ENCODE measurements at places on chromosomes 7 and 10.

DNA sequence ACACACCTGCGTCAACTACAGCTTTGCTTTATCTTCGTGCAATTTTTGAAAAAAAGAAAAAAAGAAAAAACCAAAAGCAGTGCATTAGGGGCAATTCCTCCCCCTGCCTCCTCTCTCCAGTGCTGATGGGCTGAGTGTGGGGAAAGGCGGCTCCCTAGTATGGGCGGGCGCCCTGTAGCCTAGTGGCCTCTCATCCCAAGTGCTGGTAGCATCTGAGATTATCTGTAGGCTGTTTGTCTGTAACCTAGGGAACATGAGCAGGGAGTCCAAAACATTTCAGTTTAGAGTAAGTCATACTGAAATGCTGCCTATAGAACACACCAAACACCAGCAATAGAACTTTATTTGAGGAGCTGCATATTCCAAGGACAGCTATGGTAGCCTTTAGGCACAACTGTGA is 24.6 kb upstream of the BAMBI start:
- no peak for DNase-seq

GRCh38 chr7:41446606-41447449 is 256.1 kb downstream of the INHBA start:
- no peak for DNase-seq

DNA sequence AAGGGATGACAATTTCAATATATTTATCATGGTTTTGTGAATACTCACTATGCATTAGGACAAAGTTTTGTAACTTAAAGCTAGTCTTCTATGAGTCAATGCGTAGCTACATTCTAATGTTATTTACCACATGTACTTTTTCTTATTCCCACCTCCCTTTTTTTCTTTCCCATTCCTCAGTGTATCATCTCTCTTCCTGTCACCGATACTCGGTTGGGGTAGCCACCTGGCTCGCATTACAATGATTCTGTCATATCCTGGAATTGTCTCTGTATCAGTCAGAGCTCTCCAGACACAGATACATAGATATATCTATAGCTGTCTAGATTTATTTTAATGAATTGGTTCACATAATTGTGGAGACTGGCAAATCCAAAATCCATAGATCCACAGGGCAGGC is 9.8 kb upstream of the RALA start:
- no peak for DNase-seq

DNA sequence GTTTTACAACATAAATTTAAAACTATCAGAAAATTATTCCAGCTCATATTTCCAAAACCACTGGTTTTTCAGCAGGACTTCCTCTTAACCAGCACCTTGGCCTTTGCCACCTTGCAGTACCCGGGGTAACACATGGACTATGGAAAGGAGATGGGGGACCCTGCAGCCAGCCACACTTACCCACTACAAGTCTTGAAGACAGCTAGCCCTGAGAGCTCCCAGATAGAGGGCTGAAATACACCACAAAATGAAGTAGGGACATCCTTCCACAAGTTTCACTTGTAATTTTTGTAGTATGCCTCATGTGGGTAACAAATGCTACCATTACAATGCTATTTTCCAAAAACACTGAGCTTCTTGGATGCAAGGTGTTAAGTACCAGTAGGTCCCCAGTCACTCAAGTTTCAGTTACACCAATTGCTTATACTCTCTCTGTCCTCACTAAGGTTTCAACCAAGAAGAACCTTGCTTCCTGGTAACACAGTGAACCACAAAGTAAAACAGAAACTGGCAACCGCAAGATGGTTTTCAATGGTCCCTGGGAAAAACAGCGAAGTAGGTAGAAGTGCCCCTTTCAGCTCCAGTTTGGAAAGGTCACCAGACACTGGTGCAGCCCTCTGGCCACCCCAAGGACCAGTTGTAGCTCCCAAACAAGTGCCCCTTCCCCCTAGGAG is 110.9 kb downstream of the SGMS1 start:
- no peak for DNase-seq

GRCh38 chr7:94609561-94609960 is 46.4 kb downstream of the SGCE start:
- no peak for DNase-seq

- no peak for DNase-seq
These were observed 80.3 kb downstream of the NSUN6 start for GRCh38 chr10:18571076-18571475.

DNA sequence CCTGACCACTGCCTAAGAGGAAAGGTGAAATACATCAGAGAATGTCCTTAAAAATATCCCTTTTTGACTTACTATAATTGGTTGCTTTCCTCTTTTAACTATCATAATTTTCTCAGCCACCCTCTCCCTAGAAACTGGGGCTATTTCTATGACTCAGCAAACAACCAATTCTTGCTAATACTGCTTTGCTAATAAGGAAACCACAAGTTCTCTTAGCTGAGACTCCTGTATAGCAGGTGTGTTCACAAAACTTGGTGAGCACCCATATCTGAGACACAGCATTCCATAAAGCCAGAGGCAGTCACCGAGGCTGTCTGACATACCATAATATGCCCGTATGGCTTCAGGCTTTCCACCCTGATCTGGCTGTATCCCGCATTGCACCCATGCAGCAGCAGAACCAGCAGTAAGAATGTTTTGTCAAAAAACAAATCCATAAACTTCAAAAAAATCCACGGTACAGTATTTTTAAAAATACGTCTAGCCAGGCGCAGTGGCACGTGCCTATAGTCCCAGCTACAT is 191.7 kb upstream of the C7orf33 start:
- DNase-seq: no peak

DNA sequence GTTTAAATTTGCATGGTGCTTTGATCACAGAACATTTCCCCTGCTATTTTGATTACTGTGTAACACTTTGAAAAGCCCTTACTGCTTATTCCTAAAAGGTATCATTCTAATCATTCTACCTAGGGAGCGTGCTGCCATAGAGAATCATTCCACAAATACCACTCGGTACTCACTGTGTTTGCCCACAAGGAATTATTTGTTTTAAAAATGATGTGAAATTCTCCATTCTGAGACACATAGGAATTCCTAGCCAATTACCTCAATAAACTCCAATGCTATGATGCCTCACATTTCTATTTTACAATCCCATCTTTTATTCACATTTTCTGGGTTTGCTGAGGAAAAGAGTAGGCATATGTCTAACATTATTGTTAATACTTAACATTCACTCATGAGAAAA is 16.2 kb upstream of the TES start:
- no peak for DNase-seq

GRCh38 chr10:44317856-44318255 is 67.0 kb downstream of the CXCL12 start:
- DNase-seq: no peak

GRCh38 chr10:12484941-12485805 is 135.8 kb downstream of the CAMK1D start:
- DNase-seq: no peak

DNA sequence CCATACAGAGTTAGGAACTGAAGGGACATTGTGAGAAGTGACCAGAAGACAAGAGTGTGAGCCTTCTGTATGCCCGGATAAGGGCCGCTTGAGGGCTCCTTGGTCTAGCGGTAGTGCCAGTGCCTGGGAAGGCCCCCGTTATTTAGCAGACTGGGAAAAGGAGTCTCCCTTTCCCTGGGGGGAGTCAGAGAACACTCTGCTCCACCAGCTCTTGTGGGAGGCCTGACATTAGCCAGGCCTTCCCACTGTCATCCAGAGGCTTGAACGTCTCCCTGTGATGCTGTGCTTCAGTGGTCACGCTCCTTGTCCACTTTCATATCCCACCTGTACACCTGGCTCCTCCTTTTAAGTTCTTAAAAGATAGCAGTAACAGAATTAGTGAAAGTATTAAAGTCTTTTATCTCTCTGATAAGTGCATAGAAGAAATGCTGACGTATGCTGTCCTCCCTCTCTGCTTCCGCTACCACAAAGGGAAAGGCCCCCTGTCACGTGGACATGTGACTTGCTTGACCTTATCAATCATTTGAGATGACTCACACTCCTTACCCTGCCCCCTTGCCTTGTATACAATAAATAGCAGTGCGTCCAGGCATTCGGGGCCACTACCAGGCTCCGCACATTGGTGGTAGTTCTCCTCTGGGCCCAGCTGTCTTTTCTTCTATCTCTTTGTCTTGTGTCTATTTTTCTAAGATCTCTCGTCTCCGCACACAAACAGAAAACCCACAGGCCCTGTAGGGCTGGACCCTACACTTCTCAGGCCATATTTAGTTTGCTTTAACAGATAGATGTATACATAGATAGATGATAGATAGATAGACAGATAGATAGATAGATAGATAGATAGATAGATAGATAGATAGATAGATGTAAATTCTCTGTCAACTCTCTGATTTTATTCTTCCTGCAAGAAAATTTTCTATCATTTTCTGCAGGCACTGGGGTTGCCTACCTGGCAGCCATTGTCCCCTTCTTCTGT is 131.5 kb upstream of the JCAD start:
- no peak for DNase-seq

GRCh38 chr7:121300685-121301420 is 27.9 kb upstream of the WNT16 start:
- DNase-seq: no peak

DNA sequence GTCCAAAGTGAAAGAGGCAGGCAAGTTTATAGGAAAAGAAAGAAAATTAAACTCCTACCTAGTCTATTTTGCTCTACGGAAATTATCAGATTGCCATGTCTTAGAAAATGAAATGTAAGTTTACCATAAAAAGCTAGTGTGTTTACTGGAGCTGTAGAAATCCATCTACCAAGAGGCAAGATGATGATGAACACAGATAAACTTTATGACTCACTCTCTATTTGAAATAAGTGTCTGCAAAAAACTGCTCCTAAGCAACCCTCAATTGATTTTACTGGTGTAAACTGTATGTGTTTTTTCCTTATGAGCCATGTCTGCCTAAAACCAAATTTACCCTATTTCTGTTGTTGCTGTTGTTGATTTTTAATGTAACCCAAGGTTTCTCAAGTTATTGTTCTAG is 73.8 kb upstream of the TMEM106B start:
- no peak for DNase-seq

DNA sequence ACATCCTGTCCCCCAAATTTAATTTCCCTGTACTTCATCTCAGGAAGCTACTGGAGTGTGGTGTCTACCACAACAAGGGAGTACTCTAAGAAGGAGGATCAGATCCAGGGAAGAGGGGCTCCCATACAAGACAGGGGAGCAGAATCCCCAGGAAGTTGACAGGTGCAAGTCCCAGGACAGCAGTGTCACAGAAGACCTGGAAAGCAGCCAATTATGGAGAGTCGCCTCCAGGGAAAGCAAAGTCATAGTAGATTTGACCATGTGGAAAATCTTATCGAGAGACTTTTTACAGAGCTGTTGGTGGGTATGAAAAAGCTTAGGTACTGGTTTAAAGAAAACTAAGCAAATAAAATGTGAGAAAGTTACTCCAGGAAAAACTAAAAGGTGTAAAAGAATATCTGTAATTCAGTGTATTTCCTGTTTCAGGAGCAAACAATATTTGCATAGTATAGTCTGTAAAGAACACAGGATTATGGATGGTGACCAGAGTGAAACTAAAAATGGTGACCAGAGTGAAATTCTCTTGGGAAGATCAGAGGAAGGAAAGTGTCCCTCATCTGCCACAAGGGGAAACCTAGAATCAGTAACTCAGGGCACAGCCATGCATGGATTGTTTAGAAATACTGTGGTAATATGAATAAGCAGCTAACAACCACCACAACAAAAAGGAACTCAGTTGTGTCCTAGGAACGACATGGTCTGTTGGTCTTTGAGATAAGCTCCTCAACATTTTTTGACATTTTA is 44.5 kb downstream of the LANCL2 start:
- no peak for DNase-seq

DNA sequence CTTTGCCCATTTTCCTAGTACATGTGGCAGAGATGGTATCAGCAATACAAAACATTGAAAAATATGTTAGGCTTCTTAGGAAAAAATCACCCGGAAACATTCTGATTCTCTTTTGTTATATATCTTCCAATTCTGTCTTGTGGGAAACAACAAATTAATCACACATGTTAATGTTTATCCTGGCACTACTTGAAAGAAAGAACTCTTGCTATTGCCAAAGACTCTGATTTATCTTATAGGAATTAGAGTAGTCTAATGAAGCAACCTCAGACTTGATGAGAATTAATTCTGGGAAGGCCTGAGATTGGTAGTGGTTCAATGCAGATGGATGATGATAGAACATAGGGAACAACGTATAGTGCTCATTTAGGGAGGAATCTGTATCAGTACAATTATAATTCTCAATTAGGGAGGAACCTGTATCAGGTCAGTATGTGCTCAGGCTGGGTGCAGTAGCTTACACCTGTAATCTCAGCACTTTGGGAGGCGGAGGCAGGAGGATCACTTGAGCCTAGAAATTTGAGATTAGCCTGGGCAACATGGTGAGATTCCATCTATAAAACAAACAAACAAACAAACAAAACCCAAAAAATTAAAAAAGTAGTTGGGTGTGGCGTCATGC is 50.7 kb downstream of the TAS2R16 start:
- no peak for DNase-seq

- no peak for DNase-seq
These were observed 343.6 kb downstream of the ACTR3B start for GRCh38 chr7:153103202-153103601.

DNA sequence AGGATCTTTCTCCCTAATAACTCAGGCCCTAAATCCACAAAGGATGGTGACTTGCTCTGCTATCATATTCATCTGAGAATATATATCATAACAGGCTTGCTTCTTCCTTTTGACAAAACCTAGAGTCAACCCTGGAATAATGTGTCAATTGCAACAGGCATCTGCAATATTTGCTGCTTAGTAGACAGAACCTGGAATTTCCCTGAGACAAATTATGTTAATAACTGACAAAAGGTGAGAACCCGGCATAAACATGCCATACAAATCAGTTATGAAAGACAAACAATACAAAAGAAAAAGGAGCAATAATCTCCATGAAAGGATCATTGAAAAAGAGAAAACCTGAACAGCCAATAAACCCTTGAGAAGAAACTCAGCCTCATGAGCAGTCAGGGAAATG is 114.5 kb upstream of the CDCA7L start:
- DNase-seq: no peak

GRCh38 chr10:118304521-118304920 is 37.6 kb downstream of the FAM204A start:
- no peak for DNase-seq

- DNase-seq: no peak
These were observed 33.8 kb upstream of the ARMS2 start for GRCh38 chr10:122420624-122421007.

DNA sequence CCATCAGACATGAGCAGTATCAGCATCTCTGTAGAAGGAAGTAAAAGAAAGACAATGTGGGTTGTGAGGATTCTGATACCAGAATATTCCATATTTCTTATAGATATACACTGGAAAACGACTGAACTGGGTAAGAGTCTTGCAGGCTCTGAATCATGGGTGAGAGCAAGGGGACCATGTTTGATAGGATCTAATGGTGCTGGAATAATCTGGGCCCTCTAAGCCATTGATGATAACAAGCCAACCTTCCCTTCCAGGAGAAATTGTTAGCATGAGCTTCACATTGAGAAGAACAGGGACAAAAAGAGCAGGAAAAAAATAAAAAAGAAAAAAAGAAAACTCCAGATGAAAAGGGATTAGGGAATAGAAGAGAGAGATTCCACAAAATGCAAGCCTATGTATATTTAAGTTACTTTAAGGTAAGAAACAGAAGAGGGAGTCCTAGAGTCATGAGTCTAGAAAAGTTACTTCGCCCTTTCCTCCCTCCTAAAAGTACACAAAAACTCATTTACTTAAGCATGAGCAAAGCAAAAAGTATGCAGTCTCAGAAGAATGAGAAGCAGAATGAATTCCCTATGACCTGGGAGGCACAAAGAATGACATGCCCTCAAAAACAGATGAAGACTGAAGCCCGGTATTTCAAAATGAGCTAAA is 181.9 kb downstream of the TMEM26 start:
- no peak for DNase-seq

All from T-helper 1 cell (primary cell).